ENCODE measurements at places on chromosomes 2 and 18.

GRCh38 chr18:31973929-31974546 is 31.1 kb upstream of the TRAPPC8 start:
- DNase-seq = no peak

DNA sequence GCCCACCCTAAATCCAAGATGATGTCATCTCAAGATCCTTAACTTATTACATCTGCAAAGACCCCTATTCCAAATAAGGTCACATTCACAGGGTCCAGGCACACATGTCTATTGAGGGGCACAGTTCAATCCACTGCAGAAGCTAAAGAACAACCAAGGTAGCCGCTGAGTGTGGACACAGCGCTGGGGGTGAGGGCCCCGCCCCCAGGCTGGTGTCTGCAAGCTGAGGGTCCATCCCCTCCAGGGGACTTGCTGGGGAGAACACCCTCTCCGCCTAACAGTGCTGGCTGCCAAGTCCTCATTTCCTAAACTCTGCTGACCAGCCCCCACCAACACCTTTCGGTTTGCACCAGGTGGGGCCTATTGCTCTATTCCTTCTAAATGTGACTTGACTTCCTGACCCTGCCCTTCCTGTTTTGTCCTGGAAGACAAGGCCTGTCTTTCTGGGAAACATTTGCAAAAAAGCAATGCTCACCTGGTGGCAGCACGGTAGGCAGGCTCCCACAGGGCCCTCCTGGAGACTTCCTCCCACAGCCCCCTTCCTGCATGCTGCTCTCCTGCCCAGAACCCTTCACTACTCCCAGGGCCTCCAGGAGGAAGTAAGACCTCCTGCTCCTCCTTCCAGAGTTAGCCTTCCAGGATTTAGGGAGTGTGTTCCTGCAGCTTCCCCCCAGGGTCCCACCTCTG is 24.4 kb upstream of the TEX44 start:
- DNase-seq = no peak

DNA sequence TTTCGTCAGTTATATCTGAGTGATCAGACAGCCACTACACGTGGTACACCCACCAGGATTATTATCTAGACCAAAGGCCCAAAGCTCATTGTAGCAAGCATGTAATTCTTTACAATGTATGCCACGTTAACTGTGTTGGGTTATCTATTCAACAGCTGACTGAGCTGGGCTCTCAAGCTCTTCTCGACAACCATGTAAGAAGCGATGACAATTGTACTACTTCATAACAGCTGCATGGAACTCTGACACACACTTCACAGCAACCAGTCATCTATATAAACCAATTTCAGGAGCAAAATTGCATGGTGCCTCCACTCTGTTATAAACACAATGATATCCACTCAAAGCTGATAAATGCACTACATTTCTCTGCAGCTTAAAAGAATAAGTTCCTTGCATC is 701.8 kb downstream of the NR4A2 start:
- no peak for DNase-seq

DNA sequence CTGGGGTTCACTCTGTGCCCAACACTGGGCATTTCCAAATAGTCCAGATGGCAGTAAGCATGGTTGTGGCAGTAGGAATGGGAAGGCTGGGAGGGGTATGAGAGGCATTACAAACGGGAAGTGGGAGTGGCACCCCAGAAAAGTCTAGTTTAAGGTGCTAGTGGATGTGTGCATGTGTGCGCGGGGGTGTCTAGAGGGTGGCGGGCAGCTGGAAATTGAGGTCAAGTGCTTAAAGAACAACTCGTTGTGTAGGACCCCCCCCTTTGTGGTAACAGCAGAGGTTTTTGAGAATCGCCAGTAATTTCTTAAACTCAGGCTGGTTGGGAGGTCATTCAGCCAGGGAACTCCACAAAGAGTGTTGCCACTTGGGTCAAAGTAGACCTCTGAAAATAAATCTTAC is 69.9 kb downstream of the RHBDD1 start:
- no peak for DNase-seq

- no peak for DNase-seq
Observed at GRCh38 chr2:158142568-158143332, 41.1 kb downstream of the UPP2 start.

DNA sequence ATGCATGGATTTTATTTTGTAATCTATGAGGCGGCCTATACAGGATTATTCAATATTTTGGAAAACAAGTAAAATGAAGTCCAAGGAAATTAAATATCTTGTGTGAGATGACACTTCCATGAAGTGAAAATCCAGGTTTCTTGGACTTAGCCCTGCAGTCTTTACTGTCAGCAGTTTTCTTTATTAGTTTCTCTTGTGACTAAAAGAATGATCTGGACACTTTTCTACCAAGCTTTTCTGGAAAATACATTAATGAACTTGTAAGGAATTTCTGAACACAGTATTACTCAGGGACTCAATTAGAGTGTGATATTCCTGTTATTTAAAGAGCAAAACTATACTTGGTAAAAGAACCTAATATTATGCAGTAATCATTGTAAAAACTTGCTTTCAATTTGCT is 610.4 kb upstream of the SLC8A1 start:
- no peak for DNase-seq

DNA sequence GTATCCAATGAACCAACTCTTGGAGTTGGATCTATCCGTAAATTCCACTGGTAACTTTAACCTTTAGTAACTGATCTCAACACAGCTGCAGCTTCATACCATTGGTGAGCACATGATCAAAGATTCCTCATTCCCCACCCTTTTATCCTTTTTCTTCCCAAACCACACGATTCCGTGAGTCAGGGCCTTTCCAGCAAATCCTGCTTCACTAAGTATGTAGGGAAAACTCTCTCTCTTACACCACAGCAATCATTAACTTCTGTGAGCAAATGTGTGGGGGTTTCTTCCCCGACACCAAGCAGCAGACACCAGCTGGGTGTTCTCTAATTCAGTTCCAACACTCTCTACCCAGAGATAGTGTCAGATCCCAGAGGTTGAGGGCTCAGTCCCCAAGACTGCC is 23.5 kb downstream of the ELP2 start:
- no peak for DNase-seq

GRCh38 chr2:109402180-109402579 is 211.6 kb downstream of the SEPTIN10 start:
- DNase-seq = no peak

GRCh38 chr2:156907806-156908205 is 349.7 kb upstream of the GALNT5 start:
- DNase-seq = peak; percentile 27

DNA sequence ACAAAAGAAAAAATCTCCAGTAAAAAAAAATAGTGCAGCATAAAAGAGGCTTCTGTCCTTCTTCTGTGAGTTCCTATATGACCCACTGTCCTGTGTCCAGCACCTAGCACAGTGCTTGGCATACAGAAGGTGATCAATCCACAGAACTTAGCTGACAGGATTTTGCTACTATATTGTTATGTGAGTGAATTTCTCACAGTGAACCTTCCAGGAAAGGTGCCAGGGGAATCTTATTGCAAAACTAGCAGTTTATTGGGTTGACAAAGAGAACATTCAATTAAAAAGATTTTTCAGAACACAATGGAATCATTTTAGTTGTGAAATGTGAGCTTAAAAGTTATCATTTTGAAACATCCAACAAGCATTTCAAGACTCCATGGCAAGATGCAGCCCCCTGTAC is 12.4 kb upstream of the TRIB2 start:
- DNase-seq = no peak

GRCh38 chr2:96539215-96539920 is 2.8 kb downstream of the ARID5A start:
- no peak for DNase-seq

DNA sequence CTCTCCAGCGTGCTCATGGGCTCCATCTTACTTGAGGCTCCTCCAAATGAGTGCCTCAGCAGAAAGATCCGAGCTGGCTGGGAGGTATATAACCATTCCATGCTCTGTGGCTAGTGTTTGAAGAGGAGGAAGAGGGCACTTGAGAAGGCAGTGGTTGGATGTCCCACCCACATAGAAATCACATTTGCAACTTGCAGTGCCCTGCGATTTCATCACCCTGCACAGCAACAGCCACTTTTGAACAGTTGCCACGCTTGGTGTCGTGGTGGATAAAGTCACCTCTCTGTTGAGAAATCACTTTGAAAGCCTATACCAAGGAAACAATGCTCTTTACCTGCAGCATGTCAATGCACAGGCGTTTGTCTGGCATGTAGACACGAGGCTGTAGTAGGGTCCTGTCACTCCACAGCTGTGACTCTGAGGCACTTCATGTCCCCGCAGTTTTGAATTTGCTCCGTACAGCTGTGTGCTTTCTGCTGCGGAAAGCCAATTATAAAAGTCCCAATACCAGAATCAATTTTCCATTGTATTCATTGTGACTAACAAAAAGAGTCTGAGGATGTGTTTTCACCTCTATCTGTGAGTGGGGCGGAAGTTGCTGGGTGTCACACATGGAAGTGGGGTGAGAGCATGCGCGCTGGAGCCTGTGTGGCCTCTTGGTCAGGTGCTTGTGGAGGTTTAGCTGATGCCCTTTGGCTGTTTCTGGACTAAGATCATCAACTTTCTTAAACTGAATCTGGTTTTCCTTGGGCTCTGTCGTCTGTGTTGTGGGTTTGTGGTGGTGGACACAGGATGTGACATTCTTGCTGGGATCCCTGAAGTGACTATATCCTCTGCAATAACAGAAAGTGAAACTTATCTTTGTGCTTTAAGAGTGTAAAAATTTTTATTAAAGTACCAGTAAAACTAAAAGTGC is 2.8 kb downstream of the CNDP2 start:
- DNase-seq = no peak

- no peak for DNase-seq
Observed at GRCh38 chr2:231198291-231199173, at the start of gene ARMC9. ARMC9 (plus strand) TSS chr2:231198631; CDS start chr2:231206239, 7,608 bp downstream.

- no peak for DNase-seq
Observed at GRCh38 chr2:198312596-198313483, 508.4 kb downstream of the PLCL1 start.

- peak; percentile 37 for DNase-seq
Observed at GRCh38 chr2:121529439-121530211, 1.1 kb upstream of the RNU4ATAC start.

DNA sequence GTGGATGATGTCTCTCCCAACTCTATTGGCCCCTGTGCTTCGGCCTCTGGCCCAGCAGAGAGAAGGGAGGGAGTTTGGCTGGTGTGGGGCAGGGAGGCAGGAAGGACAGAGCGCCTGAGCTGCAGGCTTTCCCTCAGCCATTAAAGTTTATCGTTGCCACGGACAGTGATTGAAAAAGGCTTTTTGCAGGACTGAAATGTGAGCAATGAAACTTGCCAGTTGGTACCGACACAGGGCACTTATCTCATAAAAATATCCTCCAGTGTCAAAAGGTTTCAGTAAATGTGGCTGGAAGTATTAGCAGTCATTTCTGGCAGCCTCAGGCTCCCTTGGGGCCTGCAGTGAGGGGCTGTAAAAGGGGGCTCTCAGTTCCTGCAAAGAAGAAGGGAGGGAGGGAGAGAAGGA is 169.2 kb downstream of the GLI2 start:
- DNase-seq = no peak

- DNase-seq = no peak
Observed at GRCh38 chr2:224134003-224134734, 95.1 kb upstream of the SERPINE2 start.

- no peak for DNase-seq
Observed at GRCh38 chr2:197182668-197183067, 127.9 kb downstream of the ANKRD44 start.

DNA sequence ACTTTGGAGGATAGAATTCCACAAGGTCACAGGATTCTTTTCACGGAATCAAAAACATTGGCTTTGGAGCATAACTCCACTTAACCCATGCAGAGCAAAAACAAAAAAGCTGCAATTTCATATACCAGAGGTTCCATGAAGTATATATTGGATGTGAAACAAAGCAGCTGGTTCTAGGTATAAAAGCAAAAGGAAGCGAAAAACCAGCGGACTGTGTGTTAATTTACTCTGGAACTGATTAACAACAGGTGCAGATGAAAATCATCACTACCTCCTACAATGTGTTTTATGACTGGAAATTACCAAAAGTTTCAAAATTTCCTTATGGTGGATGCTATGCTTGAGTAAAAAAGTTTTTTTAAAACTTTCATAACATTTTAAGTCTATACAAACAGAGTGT is 54.4 kb upstream of the LINC00305 start:
- no peak for DNase-seq

- no peak for DNase-seq
Observed at GRCh38 chr2:50724837-50725236, 307.1 kb downstream of the NRXN1 start.

All from brain pericyte (primary cell).